ENCODE measurements at places on chromosomes 1 and 21. TPM values are rescaled to one million over a fixed set of nuclear protein-coding genes. Genes with fewer than 3 reads are reported as not detected.
A peak's percentile ranks its signal among the peaks of the same experiment; 100 is the strongest.

DNA sequence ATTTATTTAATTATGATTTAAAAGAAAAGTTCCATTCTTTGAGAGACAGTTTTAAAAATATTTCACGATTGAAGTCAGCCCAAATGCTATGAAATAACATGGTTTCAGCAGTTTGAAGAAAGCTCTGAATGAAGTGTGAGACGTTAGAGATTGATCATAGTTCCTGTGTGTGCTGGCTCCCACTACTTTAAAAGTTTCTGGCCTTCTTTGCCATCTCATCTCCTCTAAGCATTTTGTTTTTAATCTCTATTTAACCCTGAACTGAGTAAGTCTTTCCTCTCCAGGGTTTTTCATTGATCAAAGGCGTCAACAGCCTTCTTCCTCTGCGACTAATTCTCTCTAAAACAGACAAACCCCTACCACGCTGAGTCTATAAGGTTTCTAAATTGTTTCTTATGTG lies 225.3 kb upstream of the B3GALT2 start:
- no peak for DNase-seq

The PROX1 gene
- under 0.01 TPM for total RNA-seq

The SLC25A44 gene
- 5.4 TPM for total RNA-seq

The PAQR6 gene
- 0.33 TPM for total RNA-seq

GRCh38 chr1:181947441-181947840 lies 114.1 kb downstream of the ZNF648 start:
- DNase-seq: no peak

- peak; percentile 60 for DNase-seq
Observed at GRCh38 chr1:225658041-225658440, 5.1 kb upstream of the ENAH start.
